ENCODE measurements at places on chromosomes 2 and 18.

DNA sequence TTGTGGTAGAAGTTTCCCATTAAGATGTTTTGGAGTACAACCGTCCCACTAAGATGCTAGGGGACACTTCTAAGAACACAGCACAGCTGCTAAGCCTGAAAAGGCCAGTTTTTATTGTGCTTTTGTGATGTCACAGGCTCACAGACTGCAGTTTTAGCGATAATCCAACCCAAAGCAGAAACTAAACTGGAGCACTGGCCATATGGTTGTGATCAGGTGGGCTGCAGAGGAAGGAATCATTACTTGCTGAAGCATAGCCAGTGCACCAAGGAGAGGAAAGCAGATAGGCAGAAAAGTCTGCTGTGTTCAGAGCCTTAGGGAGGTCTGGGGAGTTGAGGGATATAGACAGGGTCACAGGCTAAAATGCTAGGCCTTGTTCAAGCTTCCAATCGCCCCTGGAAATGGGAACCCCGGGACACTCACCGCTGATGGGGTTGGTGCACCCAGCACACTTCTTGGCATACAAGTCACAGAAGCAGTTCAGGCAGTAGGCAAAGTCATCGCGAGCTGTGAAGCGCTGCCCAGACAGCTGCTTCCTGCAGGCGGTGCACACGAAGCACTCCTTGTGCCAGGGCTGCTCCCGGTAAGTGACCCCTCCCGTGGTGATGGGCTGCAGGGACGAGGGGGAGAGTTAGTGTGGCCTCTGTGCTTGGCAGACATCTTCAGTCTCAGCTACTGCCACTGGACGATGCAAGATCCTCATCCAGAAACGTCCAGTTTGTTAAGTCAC lies 25.7 kb downstream of the C2orf49 start:
- ATAC-seq = no peak

GRCh38 chr2:217731805-217732204 lies 271.0 kb downstream of the TNS1 start:
- ATAC-seq = no peak

DNA sequence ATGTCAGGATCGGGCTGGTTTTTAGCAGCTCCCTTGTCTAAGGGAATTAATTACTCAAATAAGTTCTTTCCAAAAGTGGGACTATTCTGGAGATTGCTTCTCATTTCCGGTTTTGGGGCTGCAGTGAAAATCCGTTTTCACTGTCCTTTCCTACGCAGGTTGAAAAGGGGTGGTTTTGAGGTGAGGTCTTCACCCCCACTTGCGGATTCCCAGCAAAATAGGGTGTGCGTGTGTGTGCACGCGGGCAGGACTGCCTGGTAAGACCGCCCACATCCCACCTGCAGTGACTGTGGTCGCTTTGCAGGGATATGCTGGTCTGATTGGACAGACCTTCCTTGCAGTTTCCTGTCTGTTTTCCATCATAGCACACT lies 472 bp upstream of the PLEKHM3 start:
- peak; percentile 36 for ATAC-seq

- no peak for ATAC-seq
Observed at GRCh38 chr2:103437161-103437560, 675.3 kb downstream of the TMEM182 start.

DNA sequence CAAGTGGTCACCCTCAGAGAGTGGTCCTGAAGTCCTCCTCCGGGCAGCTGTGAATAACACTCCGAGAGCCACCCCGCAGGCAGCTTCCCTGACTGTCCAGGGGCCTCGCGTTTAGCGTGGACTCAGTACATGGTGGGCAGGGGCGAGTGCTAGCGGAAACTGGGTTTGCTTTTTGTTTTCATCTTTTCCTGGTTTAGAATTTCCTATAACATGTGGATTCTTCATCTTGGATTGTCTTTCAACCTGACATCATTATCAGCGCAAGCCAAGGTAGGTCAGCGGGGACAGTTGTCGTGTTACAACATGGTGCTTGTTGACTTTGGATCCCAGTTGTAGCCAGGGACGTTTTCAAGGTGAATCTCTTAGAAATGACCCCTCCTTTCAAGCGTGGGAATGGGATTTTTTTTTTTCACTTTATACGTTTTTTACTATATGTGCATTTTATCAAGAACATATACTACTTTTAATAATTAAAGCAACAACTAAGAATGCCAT lies 20.9 kb downstream of the RMC1 start:
- no peak for ATAC-seq

All from activated CD4-positive, CD25-positive, alpha-beta regulatory T cell treated with anti-CD3 and anti-CD28 coated beads, Interleukin-2, amount 50 U/mL, for 24 hours (primary cell).